ENCODE measurements at places on chromosomes 1 and 21.

DNA sequence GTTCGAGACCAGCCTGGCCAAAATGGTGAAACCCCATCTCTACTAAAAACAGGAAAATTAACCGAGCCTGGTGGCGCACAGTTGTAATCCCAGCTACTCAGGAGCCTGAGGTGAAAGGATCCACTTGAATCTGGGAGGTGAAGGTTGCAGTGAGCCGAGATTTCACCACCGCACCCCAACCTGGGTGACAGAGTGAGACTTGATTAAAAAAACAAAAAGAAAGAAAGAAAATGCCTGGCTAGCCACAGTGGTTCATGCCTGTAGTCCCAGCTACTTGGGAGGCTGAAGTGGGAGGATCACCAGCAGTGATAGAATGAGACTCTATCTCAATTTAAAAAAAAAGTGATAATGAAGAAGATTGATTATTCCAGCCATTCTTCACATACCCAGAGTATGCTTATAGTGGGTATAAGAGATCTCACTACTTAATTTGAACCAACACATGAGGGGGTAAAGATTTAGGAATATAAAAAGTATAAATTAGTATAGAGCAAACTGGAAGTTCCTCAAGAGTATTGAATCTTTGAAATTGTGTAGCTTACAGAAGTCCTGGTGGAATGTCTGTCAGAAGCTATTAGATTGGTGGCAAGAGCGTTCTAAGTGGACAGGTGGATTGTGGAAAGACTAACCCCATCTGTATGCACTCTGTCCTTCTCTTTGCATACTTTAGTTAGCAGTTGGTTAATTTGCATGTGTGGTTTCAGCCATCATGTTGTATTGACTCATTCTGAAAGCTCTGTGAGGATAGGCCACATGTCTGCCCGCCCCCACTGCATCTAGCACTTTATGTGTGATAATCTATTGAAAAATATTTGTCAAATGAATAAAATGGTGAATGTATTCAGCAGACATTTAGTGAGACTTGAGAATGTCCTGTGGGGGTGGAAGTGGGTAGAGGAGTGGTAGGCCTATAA is 25.0 kb downstream of the RLF start:
- no peak for DNase-seq

DNA sequence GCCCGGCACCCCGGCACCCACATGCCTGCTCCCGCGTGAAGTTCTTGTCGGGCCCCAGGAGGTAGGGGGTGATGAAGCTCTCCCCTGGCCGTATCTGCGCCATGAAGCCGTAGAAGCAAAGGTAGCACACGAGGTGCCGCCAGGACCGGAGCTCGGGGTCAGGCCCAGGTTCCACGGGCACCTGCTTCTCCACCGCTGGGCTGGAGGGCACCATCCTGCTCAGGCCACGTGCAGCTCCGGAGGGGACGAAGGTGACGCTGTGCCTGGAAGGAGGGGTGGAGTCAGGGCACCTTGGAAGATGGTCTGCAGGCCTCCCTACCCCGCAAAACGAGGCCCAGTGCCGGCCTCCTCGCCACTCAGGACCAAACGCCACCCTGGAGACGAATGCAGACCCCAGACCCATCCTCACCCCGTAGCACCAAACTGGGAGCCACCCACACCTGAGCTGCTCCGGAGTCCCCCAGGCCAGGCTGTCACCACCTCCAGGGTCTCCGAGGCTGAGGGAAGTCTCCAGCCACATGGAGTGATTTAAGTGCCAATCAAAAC is 4.4 kb downstream of the SLC19A1 start:
- DNase-seq, result no peak

GRCh38 chr1:223765036-223765718 is 52.8 kb downstream of the CAPN2 start:
- DNase-seq, result no peak

GRCh38 chr21:46411691-46412090 is 47.0 kb upstream of the DIP2A start:
- DNase-seq, result no peak

- DNase-seq, result no peak
These were observed 355.2 kb downstream of the SMYD3 start for GRCh38 chr1:246151796-246152434.

GRCh38 chr1:107976836-107977235 is 11.9 kb upstream of the VAV3 start:
- no peak for DNase-seq

- DNase-seq, result no peak
These were observed 32.6 kb upstream of the TLR5 start for GRCh38 chr1:223175633-223176032.

DNA sequence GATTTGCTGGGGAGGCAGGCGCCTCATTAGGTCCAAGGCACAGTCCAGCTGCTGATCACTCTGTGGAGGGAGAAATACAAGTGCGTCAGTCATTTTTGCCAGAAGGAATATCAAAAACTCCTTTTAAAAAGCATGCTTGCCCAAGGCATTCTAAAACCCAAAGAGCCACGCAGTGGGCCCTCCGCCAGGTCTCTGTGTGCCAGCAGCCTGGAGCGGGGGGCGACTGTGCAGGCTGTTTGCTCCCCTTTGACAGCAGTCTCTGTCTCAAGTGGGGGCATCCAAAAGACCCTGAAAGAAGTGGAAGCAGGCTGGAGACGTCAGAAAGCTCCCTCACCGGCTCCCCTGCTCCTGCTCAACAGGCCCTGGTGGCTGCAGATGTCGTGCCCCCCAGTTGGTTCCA is 65.6 kb downstream of the CAPZB start:
- DNase-seq, result no peak

GRCh38 chr1:109083923-109084322 is 6.6 kb upstream of the TMEM167B start:
- DNase-seq, result no peak

- DNase-seq, result no peak
These were observed 29.8 kb upstream of the ZBTB21 start for GRCh38 chr21:42039911-42040351.

- DNase-seq, result no peak
These were observed 91.7 kb upstream of the NFIA start for GRCh38 chr1:60990714-60991090.

GRCh38 chr1:7596126-7596965 is 174.8 kb upstream of the VAMP3 start:
- DNase-seq, result no peak

DNA sequence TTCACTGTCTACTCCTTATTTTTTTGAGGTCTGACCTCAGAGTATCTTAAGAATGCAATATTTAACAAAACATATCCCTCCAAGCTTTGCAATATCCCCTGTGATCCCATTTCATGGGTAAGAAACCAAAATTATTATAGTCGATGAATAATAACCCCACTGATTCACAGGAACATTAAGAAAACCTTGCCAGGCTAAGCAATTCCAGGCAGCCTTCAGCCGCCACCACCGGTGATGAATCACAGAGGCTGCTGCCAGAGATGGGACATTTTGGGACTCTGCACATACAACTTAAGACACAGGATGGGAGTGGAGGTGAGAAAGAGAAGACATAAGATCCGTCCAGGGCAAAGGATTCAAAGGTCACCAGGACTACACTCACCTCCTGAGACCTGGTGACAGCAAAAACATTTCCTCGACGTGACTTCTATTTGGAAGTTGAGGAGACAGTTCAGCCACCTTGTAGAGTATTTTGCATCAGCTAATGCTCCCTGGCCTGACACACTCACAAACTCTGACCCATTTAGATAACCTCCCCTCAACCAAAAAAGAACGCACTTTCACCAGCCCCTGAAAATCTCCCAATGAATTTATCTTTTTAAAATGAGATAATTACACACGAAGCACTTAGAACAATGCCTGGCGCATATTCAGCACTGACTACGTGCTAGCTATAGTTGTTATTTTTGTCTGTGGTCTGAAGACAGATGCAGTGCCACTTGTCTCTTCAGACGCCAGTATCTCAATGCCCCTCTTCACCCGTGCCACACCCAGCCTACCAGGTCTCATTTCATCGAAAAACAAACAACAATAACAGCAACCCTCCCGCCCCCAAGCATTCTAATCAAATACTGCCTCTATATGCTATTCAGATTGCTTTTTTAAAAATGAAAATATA is 17.8 kb upstream of the OVAAL start:
- DNase-seq, result no peak

DNA sequence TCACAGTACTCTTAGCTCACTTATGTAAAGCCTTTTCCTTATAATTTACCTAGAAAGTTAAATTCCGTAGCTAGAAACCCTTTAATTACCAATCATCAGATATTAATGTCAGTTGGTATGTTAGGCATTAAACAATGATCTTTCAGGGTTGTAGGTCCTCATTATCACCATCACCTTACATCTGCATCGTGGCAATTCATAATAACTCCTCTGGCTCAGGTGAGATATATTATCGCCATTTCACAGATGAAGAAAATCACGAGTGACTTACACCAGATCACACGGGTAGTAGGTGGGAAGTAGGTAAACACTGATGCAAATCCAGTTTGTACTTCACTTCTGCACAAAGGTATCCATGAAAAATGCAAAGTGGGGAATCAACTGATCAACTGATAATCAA is 639 bp downstream of the NUP133 start:
- no peak for DNase-seq

DNA sequence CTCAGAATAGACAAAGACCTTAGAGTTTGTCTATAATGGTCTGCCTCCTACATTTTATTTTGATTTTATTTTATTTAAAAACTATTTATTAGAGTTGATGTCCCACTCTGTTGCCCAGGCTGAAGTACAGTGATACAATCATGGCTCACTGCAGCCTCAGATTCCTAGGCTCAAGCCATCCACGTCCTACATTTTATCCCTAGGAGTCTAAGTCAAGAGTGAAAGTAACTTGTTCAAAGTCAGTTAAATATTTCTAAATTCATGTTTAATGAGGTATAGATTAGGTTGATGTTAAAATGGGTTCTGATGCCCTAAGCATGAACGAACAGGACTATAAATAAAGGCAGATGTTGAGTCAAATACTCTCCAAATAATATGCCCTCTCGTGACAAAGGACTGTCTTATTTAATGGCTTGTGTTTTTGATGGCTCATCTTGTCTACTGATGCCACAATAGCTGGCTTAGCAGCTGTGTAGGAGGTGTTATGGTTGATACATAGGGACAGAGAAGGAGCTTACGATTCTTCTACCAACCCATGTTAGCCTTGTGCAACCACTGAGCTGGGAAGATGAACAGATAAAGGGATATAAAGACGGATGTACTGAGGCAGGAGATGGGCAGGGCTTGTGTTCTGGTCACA is 66.0 kb upstream of the CR1L start:
- no peak for DNase-seq

GRCh38 chr1:240956424-240956823 is 344.5 kb upstream of the GREM2 start:
- DNase-seq, result no peak

DNA sequence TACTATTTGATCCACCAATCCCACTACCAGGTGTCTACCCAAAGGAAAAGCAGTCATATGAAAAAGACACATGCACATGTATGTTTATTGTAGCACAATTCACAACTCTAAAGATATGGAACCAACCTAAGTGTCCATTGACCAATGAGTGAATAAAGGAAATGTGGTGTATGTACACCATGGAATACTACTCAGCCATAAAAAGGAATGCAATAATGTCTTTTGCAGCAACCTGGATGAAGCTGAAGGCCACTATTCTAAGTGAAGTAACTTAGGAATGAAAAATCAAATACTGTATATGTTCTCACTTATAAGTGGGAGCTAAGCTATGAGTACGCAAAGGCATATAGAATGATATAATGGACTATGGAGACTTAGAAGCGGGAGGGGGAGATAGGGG is 12.6 kb downstream of the ADIPOR1 start:
- no peak for DNase-seq

GRCh38 chr21:21818898-21819297 is 820.7 kb downstream of the NCAM2 start:
- no peak for DNase-seq

DNA sequence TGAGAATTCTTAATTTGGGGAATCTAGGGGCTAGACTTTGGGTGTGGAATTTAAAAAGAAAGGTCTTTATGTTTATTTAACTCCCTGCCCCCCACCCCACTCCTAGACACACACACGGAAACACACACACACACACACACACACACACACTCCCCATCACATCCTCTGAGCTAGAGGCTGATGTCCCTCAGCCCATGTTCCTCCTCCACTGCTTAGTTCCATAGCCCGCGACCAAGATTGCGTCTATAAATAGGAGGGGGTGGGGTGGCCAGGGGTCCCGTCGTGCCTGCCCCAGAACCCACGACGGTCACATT is 655 bp upstream of the KIRREL1 start:
- no peak for DNase-seq

- DNase-seq, result no peak
These were observed 15.3 kb upstream of the TMCO2 start for GRCh38 chr1:40232444-40232843.

GRCh38 chr21:41584603-41585176 is 76.7 kb upstream of the TMPRSS2 start:
- no peak for DNase-seq

DNA sequence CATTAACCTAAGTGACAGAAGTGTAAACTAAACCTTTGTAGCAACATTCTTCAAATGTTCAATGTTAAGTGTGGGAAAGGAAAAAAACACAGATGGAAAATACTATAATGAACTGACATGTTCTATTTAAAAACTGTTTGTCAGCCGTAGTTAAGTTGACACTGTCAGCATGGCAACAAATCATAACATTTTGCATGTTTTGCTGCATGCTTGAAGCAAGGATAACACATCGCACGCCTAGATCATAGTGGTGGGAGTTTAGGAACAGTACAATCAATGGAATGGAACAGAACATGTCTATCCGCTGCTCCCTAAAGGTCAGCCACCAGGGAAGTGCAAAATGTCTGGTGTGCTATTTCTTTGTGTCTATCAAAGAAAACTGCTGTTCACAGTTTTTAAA is 62.5 kb upstream of the ESRRG start:
- DNase-seq, result no peak

- no peak for DNase-seq
These were observed 101.3 kb upstream of the HMCN1 start for GRCh38 chr1:185632659-185633423.

DNA sequence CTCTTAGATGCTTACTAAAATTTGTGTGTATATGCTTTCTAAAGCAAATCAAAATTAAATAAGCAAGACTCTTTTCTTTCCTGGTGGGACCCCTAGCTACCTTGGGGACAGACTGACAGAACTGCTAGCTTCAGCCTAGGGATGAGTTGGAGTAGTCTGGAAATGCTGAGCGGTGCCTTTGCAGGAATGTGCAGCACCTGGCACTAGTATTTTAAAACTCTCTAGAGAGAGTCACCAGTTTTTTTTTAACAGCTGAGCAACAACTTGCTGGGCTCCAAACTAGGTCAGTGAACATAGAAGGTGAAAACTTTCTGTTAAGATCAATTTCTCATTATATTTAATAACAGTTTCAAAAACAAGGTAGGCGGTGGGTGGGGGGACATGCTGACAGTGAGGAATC is 56.8 kb downstream of the NUF2 start:
- DNase-seq, result no peak

DNA sequence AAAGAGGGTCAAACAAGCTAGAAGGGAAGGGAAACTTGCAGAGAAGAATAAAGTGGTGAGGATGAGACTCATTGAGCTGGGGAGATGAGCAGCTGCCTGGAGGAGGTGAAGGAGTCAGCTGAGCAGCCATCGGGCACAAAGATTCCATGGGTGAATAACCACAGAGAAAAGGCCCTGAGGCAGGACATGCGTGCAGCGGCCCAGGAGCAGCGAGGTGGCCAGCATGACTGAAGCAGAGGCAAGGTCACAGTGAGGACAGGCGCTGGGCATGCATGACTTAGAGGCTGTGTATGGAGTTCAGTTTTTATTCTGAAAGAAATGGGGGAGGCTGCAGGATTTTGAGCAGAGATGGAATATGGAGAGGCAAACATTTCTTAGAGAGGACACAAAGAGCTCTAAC is 24.9 kb downstream of the OLFML2B start:
- DNase-seq, result no peak

Measured in progenitor cell of endocrine pancreas (in vitro differentiated cells).